HCT116 (cell line): ENCODE measurements at places on chromosomes 7 and 10. TPM values are rescaled to one million over a fixed set of nuclear protein-coding genes. Genes with fewer than 3 reads are reported as not detected.
A peak's percentile ranks its signal among the peaks of the same experiment; 100 is the strongest.

- H3K4me3 ChIP-seq = no peak overlapping the region
- H3K4me1 ChIP-seq = no peaks in the 10 kb centered on the region
- H3K27me3 ChIP-seq = no peaks in the 10 kb centered on the region
- H3K36me3 ChIP-seq = no peaks in the 10 kb centered on the region
- H3K27ac ChIP-seq = no peak overlapping the region
Observed at GRCh38 chr10:35743851-35744250, 101.8 kb upstream of the FZD8 start.

- peaks cover 15% of the 10 kb centered on the region for H3K4me1 ChIP-seq
- H3K4me3 ChIP-seq = no peak overlapping the region
- DNase-seq = no peak
- H3K27ac ChIP-seq = no peak overlapping the region
- H3K36me3 ChIP-seq = no peaks in the 10 kb centered on the region
- H3K27me3 ChIP-seq = no peaks in the 10 kb centered on the region
Observed at GRCh38 chr10:119285495-119286267, 78.3 kb downstream of the GRK5 start.

DNA sequence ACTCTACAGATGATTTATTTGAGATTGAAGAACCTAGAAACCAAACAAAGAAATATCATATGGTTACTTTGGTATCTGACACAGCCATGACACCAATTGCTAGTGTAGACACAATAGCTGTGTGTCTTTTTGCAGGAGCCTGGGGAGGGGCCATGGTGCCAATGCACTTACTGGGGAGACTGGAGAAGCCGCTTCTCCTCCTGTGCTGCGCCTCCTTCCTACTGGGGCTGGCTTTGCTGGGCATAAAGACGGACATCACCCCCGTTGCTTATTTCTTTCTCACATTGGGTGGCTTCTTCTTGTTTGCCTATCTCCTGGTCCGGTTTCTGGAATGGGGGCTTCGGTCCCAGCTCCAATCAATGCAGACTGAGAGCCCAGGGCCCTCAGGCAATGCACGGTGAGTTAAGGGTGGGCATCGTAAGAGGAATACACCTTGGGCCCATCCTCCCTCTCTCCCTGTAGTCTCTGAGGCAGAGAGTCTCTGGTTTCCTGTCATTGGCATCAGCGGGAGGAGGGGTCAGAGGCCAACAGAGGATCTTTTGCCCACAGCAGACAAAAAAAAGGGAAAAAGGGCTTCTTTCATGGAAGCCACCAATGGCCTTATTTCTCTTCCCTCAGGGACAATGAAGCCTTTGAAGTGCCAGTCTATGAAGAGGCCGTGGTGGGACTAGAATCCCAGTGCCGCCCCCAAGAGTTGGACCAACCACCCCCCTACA is 1.2 kb downstream of the TMEM139 start:
- no peaks in the 10 kb centered on the region for H3K27me3 ChIP-seq
- no peak for DNase-seq
- H3K27ac ChIP-seq = peak overlapping the region; percentile 51
- H3K4me3 ChIP-seq = peak overlapping the region; percentile 53
- peaks cover 4% of the 10 kb centered on the region; the same call in 1 of the 2 replicates for H3K36me3 ChIP-seq

- H3K27ac ChIP-seq = no peak overlapping the region
- H3K4me3 ChIP-seq = no peak overlapping the region
- DNase-seq = no peak
- H3K4me1 ChIP-seq = no peaks in the 10 kb centered on the region
- H3K27me3 ChIP-seq = no peaks in the 10 kb centered on the region
- H3K36me3 ChIP-seq = no peaks in the 10 kb centered on the region
Observed at GRCh38 chr7:113268757-113269156, 150.4 kb upstream of the SMIM30 start.

SEPTIN14 gene
- total RNA-seq = not detected

SPDYE11 gene
- not detected for total RNA-seq

DNA sequence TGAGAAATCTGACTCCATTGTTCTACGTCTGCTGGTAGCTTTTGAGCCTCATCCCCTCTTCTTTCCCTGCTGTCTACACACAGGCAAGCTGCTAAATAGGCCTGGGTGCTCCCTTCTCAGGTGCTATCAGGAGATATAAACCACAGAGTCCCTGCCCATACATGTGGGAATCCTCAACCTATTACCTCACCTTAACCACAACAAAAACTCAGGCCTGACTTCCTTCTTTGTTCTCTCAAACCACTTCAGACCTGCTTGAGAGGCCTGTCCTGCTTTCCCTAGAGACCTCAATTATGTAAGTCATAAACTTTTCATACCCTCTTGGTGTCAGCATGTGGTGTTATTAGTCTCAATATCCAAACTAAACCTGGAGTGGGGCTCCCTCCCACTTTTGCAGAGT is 75.0 kb upstream of the MAGI2 start:
- H3K36me3 ChIP-seq = no peaks in the 10 kb centered on the region
- DNase-seq = peak; percentile 44
- peaks cover 3% of the 10 kb centered on the region; the same call in 1 of the 2 replicates for H3K4me1 ChIP-seq
- no peaks in the 10 kb centered on the region for H3K27me3 ChIP-seq
- no peak overlapping the region for H3K4me3 ChIP-seq

DNA sequence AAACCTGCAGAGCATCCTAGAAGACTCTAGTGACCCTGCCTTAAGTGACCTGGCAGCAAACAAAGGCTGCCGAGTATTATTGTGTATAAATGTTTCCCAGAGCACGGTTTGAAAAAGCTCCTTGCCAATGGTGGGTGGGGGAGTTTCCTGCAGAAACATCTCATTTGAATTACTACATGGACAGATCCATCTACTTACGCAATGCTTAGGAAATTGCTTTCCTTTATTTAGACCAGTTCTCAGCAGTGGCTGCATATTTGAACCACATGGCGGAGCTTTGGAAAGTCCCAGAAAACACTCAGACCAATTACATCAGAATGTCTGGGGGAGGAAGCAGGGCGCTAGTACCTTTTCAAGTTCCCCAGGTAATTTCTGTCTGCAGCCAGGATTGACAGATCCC is 560.9 kb downstream of the SDK1 start:
- no peak for DNase-seq
- H3K27ac ChIP-seq = no peak overlapping the region
- no peaks in the 10 kb centered on the region for H3K36me3 ChIP-seq
- H3K4me3 ChIP-seq = no peak overlapping the region
- H3K4me1 ChIP-seq = no peaks in the 10 kb centered on the region

DNA sequence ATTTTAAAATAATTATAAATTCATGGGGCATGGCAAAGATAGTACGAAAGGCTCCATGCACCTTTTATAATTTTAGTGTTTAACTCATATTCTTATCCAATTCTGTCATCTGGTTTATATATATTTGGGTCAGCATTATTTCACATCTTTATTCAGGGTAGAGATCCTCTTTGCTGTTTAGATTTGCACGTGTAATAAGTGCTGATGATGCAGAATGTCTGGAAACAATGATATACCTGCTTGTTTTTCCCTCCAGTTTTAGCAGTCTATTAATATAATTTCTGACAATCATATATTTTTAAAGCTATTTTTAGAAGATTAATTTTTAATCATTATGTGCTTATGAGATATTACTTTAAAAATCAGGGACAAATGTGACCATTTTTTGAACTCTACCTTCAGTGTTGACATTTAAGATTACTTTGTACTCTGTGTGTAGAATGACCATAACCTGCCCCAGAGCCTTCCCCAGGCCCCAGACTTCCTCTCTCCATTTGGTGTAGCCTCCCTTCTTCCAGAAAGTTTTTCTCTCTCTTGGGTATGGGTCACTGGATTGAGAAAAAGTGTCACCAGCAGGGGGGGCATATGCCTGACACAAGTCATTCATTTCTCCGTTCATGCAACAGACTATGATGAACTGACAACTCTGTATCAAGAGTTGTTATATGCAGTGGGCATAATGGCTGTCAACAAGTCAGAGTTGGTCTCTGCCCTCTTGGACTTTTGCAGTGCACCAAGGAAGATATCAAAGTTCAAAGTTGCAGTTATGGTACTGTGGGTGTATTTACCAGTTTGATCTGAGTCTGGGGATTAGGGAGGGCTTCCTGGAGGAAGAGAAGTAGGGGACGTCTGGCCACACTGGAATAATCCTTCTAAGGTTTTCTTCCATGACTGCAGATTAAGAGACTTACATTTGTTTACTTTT is 192.6 kb upstream of the CCDC6 start:
- H3K27ac ChIP-seq = no peak overlapping the region
- no peaks in the 10 kb centered on the region for H3K27me3 ChIP-seq
- no peaks in the 10 kb centered on the region for H3K4me1 ChIP-seq
- no peaks in the 10 kb centered on the region for H3K36me3 ChIP-seq

DOCK4 gene
- 2.2 TPM for total RNA-seq

DNA sequence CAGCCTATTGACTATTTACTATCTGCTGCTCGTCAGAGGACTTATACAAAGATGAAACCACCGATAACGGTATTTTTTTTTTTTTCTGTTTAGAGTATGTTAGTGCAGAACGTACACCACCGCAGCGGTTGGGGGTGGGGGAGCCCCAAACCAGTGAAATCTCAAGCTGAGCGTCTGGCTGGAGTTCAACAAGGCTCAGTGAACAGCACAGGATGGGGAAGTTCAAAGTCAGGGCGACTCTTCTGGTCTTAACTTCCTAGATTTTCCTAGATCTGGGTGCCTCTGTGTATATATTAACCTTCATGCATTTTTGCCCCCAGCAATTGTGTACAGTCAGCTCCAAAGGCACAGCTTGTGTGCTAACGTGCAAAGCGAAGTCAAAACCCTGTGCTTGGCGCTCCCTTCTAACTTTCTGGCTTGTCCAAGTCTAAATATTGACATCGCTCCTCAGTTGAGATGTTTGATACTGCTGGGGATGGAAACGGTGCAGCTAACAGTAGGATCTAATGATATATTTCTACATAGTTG is 1.1 kb downstream of the RHOBTB1 start:
- H3K4me1 ChIP-seq = peaks cover 19% of the 10 kb centered on the region
- no peaks in the 10 kb centered on the region for H3K36me3 ChIP-seq
- no peaks in the 10 kb centered on the region for H3K27me3 ChIP-seq
- DNase-seq = no peak
- peak overlapping the region; percentile 72 for H3K4me3 ChIP-seq
